ENCODE measurements at places on chromosomes 5 and 9.

DNA sequence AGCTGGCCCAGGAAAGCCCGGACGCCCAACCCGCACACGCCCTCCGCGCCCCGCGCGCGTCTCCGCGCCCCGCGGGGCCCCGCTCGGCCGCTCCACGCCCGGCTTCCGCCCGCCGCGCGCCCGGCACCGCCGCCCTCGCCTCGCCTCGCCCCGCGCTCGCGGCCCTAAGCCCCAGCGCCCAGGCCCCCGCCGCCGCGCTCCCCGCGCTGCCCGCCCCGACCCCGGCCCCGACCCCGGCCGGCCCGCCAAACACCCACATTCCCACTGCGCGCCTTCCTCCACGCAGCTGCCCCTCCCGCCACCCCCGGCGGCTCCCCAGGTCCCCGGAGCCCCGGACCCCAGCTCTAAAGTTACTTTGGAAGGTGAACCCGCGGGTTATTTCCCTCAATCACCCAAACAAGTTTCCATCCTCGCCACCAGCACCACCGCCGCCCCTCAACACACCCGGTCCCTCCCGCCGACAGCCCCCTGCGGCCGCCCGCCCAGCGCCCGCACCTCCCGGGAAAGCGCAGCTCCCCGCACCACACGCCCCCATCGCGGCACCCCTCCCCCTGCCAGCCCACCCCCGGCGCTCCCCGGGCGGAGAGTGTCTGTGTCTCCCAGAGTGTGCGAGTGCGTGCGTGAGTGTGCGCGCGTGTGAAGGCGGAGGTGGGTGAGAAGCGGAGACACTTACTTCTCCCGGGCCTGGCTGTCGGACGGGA, 439 bp downstream of the SSBP2 start:
- no peak for DNase-seq

- DNase-seq: no peak
Measured at GRCh38 chr5:173029499-173029921, 26.6 kb upstream of the CREBRF start.

- DNase-seq: no peak
Measured at GRCh38 chr5:146447734-146448380, 724 bp downstream of the TCERG1 start.

DNA sequence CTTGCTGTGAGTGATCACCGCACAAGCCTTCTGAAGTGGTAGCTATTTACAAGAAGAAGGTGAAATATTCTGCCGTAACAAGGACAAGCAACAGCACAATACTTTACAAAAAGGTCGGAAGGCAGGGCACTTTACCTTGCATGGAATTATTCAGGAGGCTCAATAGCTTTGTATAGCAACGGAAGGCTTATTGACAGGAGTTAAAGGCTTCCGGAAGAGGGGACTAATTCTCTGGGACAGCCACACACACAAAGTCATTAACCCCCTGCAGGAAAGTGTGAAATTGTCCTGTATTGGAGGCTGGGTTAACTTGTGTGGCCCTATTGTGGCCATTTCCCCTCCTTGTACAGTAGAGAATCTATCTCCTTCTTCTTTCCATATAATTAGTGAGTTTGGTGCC, 199.3 kb upstream of the SEMA6A start:
- no peak for DNase-seq

Data from T1000 (cell line).